RWPE1 (cell line): ENCODE measurements at places on chromosomes 6 and 20.

- DNase-seq: no peak
Measured at GRCh38 chr6:114064862-114065261, 93.9 kb upstream of the HDAC2 start.

DNA sequence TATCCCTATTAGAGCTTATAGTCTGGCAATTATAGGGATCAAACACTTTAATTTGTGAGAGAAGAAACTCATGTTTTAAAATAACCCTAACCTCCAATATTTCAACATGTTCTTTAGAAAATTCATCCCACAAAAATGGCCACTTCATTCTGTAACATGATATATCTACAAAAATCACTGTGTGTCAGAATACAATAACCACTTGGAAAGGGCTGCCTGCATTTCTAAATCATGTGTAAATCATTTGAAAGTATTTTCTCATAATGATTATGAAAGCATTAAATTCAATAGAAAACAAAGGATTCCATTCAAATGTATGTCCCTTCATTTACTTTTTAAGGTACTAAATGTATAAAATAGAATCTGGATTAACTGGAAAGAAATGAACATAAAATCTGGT, 101.4 kb upstream of the NHSL1 start:
- DNase-seq: no peak

DNA sequence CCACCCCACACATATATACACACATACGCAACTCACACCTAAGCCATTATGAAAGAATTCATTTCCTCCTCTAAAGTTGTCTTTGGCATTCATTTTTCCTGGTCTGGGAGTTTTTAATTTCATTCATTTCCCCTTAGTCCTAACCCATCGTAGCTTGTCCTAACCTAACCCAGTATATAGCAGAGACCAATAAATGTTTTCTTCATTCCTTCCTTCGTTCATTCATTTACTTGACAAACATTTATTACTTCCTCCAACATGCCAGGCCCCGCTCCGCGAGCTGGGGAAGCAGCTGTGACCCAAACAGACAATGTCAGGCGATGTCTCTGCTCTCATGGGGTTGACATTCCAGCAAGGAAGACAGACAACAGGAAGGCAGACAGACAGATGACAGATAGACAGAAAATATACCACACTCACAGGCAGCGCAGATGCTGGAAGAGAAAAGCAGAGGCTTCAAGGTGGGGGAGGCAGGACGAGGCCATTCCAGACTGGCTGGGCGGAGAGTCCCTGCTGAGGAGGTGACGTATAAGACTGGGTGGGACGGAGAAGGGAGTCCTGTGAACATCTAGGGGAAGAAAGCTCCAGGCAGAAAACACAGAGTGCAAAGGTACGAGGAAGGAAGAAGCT, 33.7 kb upstream of the SIRPA start:
- DNase-seq: no peak

- DNase-seq: no peak
Measured at GRCh38 chr6:39411465-39411864, 89.0 kb upstream of the KCNK16 start.

DNA sequence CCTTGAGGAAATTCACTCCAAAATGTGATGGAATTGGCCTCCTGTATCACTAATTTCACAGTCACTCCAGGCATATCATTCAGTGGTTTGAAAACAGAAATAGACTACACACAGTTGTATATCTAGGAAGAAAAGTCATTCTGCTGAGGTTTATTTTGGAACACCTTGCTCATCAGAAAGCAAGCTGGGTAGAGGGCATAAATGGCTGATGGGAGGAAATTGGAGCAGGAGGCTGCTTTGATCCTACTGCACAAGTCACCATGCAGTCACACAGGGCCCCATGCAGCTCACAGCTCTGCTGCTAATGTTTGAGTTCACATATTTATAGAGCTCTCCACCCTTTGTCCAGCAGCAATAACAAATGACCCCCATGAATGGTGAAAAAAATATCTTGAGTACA, 12.3 kb downstream of the NHLRC1 start:
- DNase-seq: no peak

- DNase-seq: no peak
Measured at GRCh38 chr6:45371924-45372573, 5.7 kb downstream of the SUPT3H start.

- no peak for DNase-seq
Measured at GRCh38 chr6:139917951-139918630, 543.6 kb upstream of the CITED2 start.

DNA sequence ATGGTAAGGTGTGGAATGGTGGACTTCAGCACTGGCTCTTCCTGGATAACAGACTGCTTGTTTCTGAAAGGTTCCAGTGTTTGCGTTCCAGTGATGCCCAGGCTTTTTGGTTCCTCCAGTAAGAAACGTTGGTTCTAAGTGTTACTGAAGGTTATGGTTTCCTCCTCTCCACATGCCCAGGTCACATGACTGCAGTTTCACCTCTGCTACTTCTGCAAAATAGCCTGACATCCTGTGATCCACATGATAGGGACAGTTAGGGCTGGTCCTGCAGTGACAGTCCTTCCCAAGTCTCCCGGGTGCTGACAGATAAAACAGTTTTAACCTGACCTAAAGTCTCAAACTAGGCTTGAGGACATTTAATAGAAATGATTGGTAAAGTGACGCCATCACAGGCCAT, 132.2 kb upstream of the CST7 start:
- DNase-seq: no peak
